Activated B cell treated with CpG ODN at 0.5 μM for 24 hours (primary cell): ENCODE measurements at places on chromosomes 2 and 18.

DNA sequence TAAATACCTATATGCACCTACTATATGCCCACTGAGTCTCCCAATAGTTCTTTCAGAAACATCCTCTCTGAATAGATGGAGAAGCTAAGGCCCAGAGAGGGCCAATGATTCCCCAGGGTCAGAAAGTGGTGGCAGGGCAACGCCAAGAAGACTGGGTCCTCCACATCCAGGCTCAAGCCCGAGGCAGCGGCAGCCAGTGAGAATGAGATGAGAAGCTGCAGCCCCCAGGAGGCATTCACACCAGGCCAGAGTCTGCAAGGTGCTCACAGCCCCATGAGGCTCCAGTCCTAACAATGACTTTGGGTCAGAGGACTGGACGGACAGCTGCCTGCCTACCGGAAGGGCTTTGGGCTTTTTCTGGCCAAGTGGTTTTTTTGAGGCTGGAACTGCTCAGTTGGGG is 3.5 kb downstream of the TEX261 start:
- DNase-seq: no peak

- no peak for DNase-seq
These were observed 76.4 kb downstream of the BOD1L2 start for GRCh38 chr18:57223144-57223870.

- no peak for DNase-seq
These were observed 29.0 kb upstream of the MAL start for GRCh38 chr2:94996305-94997100.

- no peak for DNase-seq
These were observed 171.5 kb upstream of the SIX2 start for GRCh38 chr2:45180779-45181178.

- no peak for DNase-seq
These were observed 82.2 kb upstream of the LRPPRC start for GRCh38 chr2:44077942-44078511.

GRCh38 chr2:17309741-17310339 is 208.4 kb downstream of the RAD51AP2 start:
- DNase-seq: no peak

GRCh38 chr2:162126111-162126519 is 25.9 kb downstream of the GCG start:
- no peak for DNase-seq

DNA sequence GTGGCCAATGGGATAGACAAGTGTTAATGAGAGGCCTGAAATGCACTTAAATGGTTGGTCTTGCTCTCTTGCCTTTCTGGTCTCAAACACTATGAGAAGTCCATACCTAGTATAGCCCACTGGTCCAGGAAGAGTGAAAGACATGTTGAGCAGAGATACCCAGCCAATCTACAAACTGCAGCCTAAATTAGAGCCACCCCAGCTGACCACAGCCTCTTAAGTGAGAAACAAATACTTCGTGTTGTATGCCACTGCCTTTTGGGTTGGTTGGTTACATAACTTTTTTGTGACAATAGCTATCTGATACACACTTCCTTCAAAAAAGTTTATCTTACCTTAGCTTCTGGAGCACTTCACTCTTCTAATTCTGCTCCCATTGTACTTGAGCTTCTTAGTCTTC is 8.8 kb upstream of the EXOC6B start:
- DNase-seq: no peak

- no peak for DNase-seq
These were observed 121.6 kb downstream of the SP100 start for GRCh38 chr2:230537531-230537976.

DNA sequence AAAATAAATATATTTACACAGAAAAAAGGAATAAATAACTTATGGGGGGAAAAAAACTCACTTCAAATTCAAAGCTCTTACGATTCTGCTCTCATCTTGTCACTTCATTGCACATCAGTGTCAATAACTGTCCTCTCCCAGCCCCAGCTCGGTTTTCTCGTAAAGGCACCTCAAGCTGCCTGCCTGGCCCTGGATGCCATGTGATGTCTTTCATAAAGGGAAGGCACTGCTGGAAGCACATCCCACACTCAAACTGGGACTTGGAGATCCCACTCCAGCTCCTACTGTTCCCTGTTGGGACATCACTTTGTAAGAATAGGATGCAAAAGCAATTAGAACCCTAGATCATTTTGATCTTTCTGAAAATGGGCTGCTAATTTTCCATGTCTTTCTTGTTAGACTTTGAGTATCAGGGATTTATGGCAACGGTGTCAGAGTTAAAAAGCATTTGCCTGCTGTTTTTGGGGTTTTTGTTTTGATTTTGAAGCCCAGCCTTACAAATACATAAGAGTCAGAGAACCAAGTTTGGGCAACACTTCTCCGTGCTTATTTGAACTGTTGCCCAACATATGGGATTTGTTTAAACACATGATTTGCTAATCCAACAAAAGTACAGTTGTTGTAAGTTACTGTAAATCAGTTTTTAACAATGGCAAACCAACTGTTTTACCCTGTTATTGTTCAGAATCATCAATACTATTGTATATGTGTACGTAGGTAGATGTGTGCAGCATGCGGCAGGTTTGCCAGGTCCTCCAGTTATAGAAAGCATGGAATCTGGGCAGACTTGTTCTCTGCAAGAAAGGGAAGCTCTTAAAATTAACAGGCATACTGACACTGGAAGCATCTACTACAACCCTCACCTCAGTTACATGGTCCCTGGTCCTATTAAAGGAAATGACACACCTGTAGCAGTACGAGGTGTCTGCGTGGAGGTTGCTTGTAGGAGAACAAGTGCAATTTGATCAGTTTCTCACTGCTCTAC is 20.6 kb downstream of the SERTAD2 start:
- no peak for DNase-seq

DNA sequence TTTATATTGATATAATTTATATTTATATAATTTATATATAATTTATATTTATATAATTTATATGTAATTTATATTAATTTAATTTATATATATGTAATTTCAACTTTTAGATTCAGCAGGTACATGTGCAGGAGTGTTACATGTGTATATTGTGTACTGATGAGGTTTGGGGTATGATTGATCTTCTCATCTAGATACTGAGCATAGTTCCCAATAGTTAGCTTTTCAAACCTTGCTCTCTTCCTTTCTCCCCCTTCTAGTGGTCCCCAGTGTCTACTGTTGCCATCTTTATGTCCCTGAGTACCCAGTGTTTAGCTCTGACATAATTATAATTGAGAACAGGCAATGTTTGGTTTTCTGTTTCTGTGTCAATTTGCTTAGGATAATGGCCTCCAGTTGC is 1335.3 kb upstream of the CDH2 start:
- DNase-seq: no peak

DNA sequence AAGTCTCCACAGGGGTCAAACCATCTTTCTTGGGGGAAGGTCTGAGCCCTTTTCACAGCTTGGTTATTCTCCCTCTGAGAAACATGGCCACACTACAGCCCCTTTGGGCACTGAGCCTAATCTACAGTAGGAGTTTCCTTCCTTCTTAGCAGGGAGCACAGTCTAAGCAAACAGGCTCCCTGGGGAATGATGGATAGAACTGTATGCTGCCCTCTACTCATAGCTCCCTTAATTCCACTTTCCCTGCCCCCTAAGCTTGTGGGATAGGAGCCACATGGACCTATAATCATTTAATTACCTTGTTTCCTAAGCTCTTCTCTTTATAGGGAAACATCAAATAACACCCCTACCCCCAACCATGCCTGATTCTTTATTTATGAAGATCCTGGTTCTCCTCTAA is 442.1 kb upstream of the MEX3C start:
- no peak for DNase-seq
